ENCODE measurements at places on chromosomes 1 and 21.

DNA sequence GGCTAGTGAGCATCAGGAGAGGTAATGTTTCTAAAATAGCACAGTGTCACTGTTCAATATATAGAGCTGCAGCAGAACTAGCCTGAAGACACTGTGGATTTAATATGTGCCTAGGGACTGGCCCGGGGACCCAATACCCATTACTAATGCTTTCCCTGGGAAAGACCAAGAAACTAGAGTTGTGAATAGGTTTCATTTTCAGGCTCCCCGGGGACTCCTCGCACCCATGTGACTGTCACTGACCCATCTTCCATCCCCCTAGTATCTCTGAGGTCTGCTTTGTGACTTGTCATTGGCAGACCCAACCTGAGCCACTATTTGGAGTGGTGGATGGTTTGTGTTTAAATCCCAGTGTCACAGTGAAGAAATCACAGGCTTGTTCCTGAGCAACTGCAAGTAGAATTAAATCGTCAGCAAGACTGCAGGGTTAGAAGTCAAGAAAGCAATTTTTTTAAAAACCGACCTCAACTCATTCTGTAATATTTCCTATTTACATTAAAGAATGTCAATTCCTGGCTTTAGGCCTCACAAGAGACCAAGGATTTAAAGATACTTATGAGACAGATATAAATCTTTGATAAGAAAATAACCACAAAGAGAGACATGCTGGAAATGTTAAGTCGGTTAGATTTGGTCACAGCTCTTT lies 130.0 kb upstream of the TNR start:
- no peak for DNase-seq

- DNase-seq: no peak
Observed at GRCh38 chr1:172135978-172136610, 284.4 kb upstream of the C1orf105 start.

DNA sequence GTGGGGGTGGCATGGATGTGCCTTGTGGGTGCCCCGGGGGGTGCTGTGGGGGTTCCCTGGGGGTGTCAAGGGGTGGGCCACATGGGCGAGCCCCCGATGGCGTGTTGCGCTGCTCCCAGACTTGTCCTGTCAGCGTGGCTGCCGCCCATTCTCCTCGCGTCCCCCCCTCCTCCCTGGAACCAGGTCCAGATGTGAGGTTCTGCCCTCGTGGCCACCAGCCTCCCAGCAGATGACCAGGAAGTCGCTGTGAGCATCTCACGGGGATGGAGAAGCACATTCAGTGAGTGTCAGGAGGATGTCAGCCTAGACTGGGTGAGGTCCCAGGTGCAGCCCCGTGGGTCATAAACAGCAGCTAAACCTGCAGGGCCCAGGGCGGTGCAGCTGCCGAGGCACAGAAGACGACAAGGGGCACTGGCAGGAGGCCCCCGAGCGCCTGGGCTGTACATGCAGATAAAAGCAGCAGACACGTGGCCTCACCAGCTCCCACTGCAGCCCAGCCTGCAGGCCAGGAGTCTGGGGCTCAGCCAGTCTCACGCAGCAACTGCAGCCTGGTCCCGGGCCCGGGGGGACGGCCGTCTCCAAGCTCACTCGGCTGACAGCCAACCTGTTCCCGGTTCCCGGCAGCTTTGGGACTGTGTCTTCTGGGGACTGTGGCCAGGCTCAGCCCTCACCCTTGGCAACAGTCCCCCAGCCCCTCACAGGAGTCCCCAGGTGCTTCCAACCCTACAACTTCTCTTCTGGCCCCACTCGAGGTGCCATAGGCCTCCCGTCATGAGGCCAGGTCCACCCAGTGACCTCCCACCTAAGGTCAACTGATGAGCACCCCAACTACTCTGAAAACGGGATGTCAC lies 17.5 kb upstream of the COL6A2 start:
- no peak for DNase-seq

DNA sequence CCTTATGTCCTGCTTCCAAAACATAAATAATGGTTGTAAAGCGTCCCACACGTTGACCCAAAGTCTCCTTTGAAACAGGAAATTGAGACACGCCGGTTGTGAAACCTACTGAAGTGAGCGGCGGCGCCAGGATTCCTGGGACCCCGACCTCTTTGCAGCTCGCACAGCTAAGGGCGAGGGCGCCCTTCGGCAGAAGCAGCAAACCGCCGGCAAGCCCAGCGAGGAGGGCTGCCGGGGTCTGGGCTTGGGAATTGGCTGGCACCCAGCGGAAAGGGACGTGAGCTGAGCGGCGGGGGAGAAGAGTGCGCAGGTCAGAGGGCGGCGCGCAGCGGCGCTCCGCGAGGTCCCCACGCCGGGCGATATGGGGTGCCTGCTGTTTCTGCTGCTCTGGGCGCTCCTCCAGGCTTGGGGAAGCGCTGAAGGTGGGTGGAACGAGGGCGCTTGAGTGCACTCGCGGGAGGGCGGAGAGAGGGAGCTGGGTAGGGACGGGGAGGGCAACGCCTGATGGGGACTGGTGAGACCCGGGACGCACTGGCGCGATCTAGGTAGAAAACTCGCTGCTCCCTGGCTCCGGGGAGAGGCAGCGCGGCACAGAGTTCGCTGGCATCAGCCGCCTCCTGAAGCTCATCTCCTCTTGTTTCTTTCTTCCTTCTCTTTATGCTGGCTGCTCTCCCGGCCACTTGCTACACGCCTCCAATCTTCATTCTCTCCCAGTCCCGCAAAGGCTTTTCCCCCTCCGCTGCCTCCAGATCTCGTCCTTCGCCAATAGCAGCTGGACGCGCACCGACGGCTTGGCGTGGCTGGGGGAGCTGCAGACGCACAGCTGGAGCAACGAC lies at the start of gene CD1D:
CD1D (plus strand) TSS at position 155 of the 836 bp plus-strand sequence; CDS start at position 362, 207 bp downstream.
- DNase-seq: peak; percentile 79

DNA sequence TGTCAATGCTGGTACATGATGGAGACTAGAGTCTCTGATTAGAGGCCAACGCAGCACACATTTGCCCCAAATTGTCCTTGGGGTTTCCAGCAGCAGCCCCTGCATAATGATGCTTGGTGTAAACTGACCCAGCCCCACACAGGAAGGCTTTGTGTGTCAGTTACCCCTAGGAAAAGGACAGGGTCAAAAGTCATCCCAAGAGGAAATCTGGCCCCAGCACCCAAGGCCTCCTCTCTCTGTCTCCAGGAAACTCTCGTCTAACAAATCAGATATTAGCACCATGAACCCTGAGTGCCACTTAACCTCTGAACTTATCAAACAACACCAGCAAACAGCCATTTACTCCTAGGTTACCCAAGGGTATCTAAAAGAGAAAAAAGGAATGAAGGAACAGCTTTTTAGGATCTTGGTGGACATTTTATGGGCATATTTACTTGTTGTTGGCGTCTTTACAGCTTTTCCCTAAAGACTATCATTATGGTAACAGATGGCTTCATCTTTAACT lies 84.5 kb downstream of the PSMG1 start:
- DNase-seq: peak; percentile 9

DNA sequence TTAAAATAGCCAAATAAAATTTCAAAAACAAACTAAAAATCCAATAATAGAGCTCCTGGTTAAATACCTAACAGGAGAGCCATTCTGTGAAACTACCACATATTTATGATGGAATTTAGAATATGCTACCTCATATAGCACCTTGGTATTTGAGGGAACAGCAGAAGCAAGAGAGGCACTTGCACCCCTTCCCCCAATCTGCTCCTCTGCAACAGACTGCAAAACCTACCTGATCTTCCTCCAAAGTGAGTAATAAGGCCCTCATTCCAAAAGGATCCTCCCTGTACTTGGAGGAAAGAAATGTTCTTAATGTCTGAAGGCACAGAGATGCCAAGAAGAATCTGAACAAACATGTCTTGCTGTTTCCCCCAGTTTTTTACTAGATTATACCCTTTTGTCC lies 28.1 kb upstream of the RNPC3 start:
- DNase-seq: no peak

DNA sequence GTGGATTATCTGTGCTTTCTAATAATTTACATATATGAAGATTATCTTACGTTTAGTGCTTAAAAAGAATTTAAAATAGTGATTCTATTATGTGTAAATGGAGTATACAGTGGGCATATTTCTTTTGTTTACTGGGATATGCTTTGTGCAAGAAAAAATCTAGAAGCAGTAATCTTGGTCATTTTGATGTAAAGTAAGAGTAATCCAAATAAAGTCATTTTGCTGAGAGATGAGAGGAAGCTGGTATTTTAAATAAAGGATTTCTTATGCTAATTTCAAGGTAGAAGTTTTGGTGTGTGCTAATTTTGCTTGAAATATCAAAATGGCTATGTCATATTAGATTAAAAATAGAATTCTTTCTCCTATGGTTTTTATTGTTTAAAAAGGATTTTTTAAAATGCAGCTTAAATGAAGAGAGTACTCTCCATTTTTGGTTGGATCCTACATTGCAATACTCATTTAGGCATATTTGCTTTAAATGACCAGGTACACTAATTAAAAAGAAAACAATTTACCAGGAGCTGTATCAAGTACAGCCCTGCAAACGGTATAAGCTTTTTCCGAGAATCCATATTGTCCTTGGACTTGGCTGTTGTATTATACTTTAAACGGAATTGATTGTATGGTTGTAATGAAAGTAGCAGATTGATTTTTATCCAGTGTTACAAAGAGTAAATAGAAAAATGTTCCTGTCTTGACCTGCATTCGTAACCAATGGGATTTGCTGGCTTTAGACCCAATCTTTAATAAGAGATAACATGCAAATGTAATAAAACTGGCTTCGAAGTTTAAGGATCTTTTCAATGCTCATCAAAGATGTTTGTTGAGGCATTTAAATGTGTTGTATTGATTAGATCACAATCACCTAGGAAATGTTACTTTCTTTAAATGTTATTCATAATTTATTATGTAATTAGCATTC lies 574.7 kb downstream of the USP25 start:
- no peak for DNase-seq

DNA sequence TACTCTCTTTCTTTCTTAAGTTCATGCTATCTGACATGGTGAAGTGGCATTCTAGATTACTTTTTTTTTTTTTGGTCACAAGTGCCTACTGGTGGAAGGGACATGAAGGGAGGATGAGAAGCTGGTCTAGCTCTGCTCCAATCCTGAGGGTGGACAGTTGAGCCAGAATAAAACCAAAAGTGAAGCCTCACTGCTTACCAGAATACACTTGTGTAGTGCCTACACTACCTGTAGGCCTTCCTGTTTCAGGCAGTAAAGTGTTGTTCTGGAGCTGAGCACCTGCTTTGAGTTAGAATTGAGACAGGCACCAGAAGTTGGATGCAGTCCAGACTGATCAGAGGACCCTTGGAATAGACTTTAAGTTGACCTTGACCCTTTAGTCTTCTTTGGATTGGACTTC lies 40.4 kb upstream of the APOBEC4 start:
- DNase-seq: no peak

DNA sequence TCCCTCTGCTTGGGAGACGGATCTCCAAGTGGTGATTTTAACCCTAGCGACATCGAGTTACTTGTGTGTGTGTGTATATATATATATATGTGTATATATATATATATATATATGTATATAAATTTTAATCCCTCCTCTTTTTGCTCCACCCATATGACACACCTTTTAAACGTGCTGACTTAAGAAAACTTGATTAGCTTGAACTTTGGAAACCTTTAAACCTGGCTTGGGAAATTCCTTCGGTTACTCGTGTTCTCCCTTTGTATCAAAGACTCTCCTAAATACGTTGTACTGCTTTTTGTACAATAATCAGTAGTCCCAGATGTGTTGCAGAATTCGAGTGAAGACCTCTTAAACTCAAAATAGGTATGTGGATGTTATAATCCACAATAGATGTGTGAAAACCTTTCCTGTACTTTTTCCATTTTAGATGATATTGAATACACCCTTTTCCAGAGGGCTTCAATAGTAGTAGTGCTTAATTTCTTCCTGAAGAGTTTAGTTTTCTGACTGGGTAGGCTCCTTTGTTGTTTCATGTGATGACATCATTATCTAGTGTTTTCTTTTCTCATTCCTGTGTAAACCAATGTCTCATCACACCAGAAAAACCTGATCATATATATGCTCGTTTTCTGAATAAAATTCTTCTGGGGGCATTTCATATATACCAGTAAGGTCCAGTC lies 1.4 kb downstream of the RNF11 start:
- no peak for DNase-seq

DNA sequence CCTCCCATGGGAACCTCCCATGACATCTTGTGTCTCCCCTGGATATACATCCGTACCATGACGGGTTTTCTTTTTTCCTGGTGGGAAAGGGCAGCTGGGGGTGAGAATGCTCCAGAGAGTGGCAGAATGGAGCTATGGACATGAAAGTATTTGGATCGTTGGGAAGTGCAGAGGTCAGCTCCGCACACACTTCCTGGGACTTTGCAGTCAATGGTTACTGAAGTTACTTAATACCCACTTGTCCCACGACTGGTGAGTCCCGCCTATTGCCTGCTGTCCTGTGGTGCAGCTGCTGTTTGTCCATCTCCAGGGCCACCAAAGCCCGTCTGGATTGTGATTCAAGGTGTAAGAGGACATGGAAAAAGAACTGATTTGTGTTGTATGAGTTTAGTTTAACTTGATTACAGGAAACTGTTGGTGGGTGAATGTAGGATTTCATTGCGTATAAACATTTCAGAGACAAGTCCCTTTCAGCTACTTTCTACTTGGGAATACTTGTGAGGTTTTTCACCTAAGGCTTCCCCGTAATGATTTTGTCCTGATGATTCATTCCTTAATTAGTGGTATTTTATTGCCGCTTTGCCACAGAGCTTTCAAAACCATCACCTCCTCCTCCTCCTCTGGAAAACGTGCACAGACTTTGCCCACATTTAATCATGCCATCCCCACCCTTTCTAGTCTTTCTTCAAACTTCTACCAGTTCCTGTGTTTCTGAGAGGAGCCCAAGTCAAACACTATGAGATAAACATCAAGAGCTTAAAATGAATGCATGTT lies 308.8 kb downstream of the KIF26B start:
- no peak for DNase-seq

GRCh38 chr1:42170779-42171621 lies 6.5 kb upstream of the GUCA2A start:
- no peak for DNase-seq

DNA sequence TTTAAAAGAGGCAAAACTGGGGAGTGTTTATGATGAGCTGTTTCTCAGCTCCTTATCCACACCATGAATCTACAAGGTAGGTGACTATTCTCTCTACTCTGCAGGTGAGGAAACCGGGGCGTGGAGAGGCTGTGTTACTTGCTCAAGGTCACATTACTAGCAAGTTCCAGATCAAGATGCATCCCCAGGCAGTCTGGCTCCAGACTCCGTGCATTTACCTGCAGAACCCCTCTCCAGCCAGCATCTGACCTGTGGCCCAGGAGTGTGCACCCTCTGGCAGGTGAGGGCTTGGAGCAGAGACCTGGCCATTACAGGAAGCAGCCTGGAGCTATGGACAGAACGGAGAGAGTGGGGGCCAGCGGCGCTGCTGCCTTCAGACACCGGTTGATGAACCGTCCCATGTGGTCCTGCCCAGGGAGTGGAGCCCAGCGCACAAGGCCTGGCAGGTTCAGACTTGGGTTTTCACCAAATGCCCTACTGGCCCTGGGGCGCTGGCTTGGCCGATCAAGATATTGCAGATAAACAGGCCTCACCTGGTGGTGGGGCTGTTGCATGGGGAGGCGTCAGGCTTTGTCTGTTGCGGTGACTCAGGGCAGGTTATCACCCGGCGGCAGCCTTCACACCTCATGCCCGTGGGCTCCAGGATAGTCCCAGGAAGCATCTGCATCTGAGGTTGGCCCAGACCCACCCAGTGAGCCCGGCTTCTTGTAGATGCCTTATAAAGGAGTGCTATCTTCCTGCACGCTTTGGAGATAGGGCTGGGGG lies 29.2 kb upstream of the WNT4 start:
- DNase-seq: no peak

Measured in NCI-H1105 treated with DMSO at 0.1 percent for 48 hours (cell line).